ENCODE measurements at places on chromosomes 3 and 15.
A peak's percentile ranks its signal among the peaks of the same experiment; 100 is the strongest.

GRCh38 chr3:32778389-32778788 is 39.4 kb upstream of the TRIM71 start:
- no peak for DNase-seq

DNA sequence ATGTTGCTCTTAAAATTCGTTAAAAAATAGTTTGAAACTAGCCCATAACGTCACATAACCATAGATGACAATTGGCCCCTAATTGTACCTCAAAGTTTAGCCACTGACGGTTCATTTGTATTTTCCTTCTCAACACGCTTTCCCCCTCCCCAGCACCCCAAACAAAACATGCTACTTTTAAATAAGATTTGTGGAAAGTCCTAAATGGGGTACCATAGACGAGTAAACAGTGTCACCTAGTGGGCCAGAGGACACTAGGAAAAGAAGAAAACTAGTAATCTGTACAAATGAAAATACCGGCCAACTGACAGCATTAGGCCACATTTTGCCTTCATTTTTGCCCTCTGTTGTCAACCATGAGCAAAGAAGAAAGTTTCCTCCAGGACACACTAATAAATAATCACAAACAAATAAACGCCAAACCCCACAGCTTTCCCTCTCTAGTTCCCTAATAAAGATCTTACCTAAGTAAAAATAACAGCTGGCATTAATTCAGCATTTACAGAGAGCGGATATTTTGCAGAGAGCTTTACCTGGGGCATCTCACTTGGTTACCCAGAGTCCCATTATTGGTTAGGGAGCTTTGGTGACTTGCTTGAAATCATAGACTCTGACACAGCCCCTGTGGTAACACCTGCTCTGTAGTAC is 175.1 kb upstream of the ATP11B start:
- DNase-seq: peak; percentile 1

DNA sequence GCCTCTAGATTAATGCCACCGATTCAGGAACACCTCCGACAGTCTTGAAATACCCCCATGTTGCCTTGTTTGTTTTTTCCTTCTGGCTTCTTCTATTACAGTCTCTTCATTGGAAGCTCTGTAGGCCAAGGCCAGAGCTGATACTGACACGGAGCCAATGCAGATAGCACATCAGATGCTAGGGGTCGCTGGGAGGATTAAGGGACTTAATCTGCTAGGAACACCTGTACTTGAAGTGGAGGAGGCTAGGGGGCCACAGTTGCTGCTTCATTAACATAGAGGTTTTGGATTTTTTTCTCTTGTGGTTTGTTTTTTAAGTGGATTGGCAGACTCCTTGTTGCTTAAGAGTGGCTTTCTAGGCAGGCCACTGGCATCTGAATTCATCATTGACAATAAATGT is 49.6 kb downstream of the PARP14 start:
- DNase-seq: no peak

- DNase-seq: no peak
Observed at GRCh38 chr3:139180489-139180888, 135.8 kb upstream of the PRR23C start.

GRCh38 chr3:25144430-25144829 is 283.6 kb upstream of the RARB start:
- no peak for DNase-seq

- DNase-seq: no peak
Observed at GRCh38 chr3:70744536-70744935, 432.1 kb upstream of the MDFIC2 start.

DNA sequence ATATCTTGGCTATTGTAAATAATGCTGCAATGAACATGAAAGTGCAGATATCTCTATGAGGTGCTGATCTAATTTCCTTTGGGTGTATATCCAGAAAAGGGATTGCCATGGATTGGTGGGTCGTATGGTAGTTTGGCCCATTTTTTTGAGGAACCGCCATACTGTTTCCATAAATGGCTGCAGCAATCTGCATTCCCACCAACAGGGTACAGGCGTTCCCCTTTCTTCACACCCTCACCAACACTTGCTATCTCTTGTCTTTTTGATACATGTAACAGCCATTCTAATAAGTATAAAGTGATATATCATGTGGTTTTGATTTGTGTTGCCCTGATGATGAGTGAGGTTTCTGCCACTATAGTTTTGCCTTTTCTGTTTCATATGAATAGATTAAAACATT is 146.7 kb downstream of the NR2F2 start:
- DNase-seq: no peak

- DNase-seq: no peak
Observed at GRCh38 chr15:93831641-93832040, 399.7 kb upstream of the MCTP2 start.

GRCh38 chr3:59046839-59047238 is 3.0 kb downstream of the CFAP20DC start:
- DNase-seq: no peak

DNA sequence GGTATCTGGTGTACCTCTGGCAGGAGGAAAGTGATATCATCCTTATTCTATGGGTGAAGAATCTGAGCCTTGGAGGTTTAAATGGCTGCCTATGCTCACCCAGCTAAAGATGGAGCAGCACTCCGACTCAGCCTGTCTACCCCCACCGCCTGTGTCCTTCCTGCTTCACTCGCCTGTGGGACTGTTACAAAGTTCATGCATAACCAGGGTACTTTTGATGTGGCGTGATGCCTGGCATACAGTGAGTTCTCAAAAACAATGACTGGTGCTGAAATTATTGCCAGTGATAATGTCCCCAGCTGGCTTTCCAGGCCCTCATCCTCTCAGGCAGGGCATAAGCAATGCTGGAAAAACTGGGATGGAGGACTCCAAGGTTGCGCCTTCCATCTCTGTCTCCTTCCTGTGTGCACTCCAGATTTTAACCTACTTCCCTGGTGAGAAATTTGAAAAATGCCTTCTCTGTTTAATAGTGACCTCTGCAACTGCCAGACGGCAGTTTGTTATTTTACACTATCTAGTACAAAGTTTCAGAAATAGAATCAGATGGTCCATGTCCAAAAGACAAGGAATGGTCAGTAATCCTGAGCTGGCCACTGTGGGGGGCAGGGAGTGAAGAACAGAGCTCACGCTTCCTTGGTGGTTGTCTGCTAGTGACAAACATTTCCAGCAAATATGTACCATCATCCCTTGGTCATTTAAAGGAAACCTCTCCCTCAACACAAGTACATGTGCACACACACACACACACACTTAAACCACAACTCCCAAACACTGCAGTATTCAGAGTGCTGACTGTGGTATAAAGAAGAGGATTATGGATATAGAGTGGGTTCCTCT is 86.5 kb upstream of the NMNAT3 start:
- no peak for DNase-seq

DNA sequence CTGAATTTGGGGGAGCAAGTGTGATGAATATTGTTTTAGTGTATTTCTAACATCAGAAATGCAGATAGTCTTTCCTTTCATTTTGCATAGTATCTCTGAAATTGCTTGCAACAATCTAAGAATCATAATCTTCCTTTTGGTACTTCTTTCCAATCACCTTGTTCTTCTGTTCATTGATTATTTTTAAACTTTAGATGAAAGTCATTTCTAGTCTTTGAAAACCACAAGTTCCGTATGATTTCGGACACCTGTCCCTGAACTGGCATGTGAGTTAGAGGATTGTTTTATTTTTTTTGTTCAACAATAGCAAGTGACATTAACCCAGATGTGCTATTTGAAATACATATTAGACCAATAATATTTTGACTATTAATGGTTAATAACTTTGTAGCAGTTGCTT is 329.7 kb downstream of the UNC13C start:
- DNase-seq: no peak

DNA sequence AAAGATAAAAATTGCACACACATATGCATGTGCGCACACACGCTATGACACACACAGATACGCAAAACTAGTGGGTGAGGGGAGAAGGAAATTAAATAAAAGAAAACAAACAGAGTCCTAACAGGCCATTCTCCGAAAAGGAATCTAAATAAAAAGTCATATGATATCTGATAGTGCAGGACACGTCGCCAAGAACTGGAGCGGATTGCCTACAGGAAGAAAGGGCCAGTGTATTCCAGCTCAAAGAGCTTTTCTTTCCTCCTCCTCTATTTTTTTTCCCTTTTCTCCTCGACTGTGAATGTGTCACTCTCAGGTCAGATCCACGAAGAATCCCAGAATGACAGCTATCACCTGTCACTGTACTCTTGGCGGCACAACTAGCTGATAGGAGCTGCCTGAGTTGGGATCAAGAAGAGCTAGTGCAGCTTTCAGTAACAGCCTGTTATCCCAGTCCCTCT is 157.8 kb downstream of the TIGIT start:
- DNase-seq: no peak

- no peak for DNase-seq
Observed at GRCh38 chr3:165635791-165636683, 201.2 kb downstream of the BCHE start.

- DNase-seq: no peak
Observed at GRCh38 chr3:43400781-43401730, 114.7 kb downstream of the SNRK start.

- DNase-seq: peak; percentile 63
Observed at GRCh38 chr15:48717458-48717857, 71.9 kb upstream of the FBN1 start.

DNA sequence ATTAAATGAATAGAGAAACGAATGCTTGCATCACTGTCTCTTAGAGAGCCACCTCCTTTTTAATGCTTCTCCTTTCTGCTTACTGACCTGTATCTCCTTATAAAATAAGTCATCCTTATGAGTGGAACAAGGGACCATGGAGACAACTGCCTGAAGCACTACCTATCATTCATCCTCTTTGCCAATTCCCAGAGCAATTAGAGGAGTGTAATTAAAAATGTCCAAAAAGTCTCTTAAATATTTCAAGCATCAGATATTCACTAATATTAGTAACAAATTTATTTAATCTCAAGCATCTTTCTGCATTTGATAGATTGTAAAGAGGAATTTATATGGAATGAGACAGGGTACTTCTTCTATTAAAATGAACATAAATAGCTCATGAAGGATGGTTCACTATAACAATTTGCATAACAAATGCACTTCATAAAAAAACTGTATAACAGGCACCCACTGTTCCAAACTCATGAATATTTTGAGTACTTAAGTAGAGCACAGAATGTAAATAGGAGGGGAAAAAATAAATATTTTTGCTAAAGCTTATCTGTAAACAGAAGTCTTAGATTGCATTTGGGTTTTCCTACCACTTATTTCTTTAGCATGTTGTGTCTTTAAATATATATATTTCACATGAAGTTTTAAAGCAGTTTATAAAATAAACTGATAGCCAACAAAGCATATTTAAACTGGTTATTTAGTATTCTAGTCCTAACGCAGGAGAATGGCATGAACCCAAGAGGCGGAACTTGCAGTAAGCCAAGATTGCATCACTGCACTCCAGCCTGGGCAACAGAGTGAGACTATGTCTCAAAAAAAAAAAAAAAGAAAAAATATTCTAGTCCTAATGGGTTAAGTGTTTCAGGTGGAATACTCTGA is 269.3 kb downstream of the TBL1XR1 start:
- no peak for DNase-seq

DNA sequence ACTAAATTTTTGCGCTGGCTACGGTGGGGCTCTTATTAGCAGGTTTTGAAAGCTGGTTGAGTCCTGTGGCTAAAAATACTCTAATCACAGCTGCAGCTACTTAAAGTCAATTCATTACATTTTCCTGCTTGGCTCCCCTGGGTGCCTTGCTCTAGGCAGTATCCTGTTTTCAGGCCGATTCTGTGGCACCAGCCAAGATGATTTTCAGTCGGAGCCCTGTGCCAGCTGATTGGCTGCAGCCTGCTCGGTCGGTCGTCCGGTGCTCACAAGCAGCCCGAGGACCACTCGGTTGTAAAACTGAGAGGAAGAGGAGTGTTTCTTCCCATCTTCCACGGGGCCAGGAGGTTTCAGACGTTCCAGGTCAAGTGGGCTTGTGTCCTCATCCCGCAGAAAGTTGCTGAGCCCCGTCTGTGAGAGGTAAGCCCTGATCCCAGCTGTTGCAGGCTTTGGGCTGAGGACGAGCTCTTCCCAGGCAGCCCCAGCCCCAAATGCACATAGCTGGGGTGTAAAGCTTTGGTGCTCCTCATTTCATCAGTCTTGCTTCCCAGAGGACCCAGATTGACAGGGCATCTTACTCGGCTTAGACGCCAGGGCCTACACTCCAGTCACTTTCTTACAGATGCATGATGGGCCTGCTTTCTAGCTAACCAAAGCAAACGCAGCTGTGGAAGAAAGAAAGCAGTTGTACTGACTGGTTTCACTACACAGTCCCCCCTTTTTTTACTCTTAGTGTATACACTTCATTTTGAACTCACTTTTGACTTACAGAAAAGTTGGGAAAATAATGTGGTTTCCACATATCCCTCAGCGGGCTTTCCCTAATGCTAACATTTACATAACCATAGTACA is 15.9 kb downstream of the LYSMD4 start:
- DNase-seq: peak; percentile 33

- no peak for DNase-seq
Observed at GRCh38 chr3:188077160-188077799, 76.7 kb upstream of the LPP start.

GRCh38 chr3:89954137-89954536 is 846.7 kb downstream of the EPHA3 start:
- no peak for DNase-seq

GRCh38 chr3:117355566-117355965 is 646.0 kb downstream of the TUSC7 start:
- DNase-seq: peak; percentile 7

- DNase-seq: no peak
Observed at GRCh38 chr3:44906997-44907396, 32.6 kb downstream of the TGM4 start.

DNA sequence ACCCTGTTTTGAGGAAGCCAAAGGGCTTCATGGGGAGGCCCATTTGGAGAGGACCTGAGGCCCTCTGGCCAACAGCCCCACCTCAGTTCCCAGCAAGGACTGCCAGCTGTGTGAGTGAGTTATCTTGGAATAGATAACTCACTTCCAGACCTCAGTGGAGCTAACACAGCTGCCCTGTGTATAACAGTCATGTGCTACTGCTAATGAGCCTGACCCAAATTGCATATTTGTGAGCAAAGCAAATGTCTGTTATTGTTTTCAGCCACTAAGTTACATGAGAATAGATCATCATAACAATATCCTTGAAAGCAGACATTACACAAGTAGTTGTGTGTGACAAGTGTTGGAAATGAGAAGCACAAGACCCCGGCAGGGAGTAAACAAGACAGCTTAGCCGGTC is 355.8 kb downstream of the MCTP2 start:
- no peak for DNase-seq

GRCh38 chr15:56366211-56366610 is 985 bp downstream of the TEX9 start:
- no peak for DNase-seq

GRCh38 chr3:155018621-155019330 is 61.3 kb upstream of the MME start:
- peak; percentile 31 for DNase-seq

- DNase-seq: no peak
Observed at GRCh38 chr3:20218215-20218614, 32.2 kb upstream of the SGO1 start.

GRCh38 chr3:69162308-69162980 is 40.0 kb upstream of the LMOD3 start:
- no peak for DNase-seq

DNA sequence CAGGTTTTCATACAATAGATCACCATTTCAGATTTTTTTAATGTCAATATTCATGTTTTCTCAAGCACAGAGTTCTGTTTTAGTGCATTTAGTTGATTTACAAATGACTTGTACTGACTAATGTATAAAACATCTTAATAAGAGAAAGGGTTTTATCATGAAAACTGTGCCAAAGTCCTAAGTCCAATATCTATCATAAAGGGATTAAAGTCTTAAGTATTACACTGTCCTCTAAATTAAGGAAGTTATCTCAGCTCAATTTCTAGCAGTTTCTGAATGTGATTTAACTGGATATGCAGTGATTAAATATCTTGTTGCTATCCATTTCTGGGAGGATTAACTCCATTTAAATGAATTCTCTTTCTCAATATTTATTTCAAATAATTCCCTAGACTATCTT is 381.1 kb upstream of the CNTN4 start:
- DNase-seq: no peak
